ENCODE measurements at places on chromosomes 12 and 14.

- no peak for DNase-seq
Measured at GRCh38 chr12:22672951-22673350, 48.0 kb downstream of the ETNK1 start.

- no peak for DNase-seq
Measured at GRCh38 chr12:93440043-93440835, 1.5 kb downstream of the UBE2N start.

DNA sequence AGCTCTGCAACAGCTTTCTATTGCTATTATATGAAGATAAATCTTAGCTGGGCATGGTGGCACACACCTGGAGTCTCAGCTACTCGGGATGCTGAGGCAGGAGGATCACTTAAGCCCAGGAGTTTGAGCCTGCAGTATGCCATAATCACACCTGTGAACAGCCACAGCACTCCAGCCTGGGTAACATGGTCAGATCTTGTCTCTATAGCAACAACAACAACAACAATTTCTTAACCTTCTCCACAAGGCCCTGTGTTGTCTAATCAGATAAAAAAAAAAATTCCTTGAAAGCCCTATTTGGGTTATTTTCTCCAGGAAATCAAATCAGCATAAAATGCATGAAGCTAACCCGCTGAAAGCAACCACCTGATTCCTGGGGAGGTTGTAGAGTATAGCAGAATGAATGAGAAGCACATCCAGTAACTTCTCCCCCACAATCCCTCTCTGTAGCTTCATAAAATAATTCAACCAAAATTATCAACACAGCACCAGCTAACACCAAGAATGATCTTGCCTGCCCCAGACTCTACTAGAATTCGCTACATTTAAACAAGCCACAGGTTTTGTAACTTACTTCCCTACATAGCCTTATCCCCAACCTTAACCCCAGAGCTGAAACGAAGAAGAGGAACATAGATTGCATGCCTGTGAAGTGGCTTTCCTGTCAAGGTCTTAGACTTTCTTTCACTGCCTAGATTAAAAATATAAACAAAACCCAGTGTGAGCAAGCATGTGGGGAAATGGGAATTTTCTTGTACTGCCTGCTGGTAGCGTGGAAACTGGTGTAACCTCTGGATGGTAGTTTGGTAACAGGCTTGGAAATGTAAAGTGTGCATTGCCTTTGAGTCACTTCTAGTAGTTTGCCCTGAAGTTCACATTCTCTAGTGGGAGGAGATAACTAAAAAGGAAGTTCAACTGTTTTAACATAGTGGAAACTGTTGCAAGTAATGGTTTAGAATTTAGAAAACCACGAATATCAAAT is 6.0 kb upstream of the STK38L start:
- DNase-seq, result no peak

- DNase-seq, result no peak
Measured at GRCh38 chr12:93682846-93683261, 5.7 kb downstream of the CRADD start.

GRCh38 chr12:57343703-57344378 is 87.0 kb downstream of the R3HDM2 start:
- no peak for DNase-seq

DNA sequence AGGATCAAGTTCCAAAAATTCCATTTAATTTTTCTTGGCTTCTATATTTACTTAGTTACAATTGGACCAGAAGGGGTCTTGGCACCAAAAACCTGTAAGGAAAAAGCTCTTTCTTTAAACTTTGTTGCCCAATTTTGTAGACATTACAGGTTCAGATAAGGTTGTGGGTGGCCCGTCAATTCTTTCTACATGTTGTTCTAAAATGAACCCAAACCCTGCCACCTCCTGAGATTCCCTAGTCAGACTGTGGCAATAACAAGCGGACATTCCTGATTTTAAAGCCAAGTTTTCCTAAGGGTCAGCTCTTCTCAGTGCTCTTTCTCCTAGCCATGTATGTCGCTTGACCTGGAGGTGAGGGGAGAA is 45.0 kb upstream of the GSG1 start:
- DNase-seq, result no peak

- DNase-seq, result no peak
Measured at GRCh38 chr14:52248057-52248456, 19.4 kb upstream of the PTGDR start.

GRCh38 chr14:31484754-31485153 is 3.1 kb downstream of the GPR33 start:
- no peak for DNase-seq

GRCh38 chr12:26274441-26275312 is 79.3 kb downstream of the SSPN start:
- no peak for DNase-seq

- no peak for DNase-seq
Measured at GRCh38 chr12:3043406-3043805, 33.8 kb upstream of the TSPAN9 start.

GRCh38 chr12:15534322-15534721 is 212.0 kb downstream of the PTPRO start:
- DNase-seq, result no peak

GRCh38 chr12:68915055-68915454 is 17.9 kb downstream of the CPM start:
- no peak for DNase-seq

- no peak for DNase-seq
Measured at GRCh38 chr14:22506778-22507351, 82.2 kb downstream of the DAD1 start.

- no peak for DNase-seq
Measured at GRCh38 chr12:13851828-13852227, 129.6 kb downstream of the GRIN2B start.

- no peak for DNase-seq
Measured at GRCh38 chr12:26198742-26199141, 3.4 kb downstream of the SSPN start.

- no peak for DNase-seq
Measured at GRCh38 chr14:70555890-70556289, 21.1 kb upstream of the ADAM20 start.

- no peak for DNase-seq
Measured at GRCh38 chr12:51639361-51639760, 48.3 kb downstream of the SCN8A start.

DNA sequence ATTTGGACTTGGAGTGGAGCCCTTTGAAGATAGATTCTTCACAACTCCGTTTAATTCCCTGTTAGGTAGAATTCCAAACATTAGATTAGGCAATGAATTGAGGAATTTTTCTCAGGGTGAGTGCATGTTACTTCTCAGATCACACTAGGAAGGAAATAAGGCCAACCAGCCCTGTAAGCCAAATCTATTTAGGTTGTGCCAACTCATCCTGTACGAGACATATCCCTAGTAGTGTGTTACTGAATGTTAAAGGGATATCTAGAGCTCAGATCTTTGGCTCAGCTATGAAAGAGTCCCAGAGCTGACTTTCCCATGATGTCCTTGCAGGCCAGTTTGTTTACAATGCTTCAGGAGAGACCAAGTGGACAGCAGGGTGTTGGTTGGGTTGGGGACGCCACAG is 45.6 kb downstream of the GPHB5 start:
- no peak for DNase-seq

DNA sequence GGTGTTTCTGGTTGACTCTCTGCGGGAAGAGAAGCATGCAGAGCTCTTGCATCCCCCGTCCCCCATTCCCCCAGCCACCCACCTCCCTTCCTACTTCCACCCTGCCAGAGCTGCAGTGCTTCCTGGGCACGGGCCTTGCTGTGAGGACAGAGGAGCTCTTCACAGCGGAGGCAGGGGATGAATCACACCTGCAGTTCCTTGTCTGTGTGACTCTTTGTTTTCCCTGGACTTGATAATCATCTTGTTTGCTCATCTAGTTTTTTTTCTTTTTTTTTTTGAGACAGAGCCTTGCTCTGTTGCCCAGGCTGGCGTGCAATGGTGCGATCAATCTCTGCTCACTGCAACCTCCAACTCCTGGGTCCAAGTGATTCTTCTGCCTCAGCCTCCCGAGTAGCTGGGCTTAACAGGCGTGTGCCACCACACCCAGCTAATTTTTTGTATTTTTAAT is 27.8 kb downstream of the ANKRD9 start:
- DNase-seq, result no peak

DNA sequence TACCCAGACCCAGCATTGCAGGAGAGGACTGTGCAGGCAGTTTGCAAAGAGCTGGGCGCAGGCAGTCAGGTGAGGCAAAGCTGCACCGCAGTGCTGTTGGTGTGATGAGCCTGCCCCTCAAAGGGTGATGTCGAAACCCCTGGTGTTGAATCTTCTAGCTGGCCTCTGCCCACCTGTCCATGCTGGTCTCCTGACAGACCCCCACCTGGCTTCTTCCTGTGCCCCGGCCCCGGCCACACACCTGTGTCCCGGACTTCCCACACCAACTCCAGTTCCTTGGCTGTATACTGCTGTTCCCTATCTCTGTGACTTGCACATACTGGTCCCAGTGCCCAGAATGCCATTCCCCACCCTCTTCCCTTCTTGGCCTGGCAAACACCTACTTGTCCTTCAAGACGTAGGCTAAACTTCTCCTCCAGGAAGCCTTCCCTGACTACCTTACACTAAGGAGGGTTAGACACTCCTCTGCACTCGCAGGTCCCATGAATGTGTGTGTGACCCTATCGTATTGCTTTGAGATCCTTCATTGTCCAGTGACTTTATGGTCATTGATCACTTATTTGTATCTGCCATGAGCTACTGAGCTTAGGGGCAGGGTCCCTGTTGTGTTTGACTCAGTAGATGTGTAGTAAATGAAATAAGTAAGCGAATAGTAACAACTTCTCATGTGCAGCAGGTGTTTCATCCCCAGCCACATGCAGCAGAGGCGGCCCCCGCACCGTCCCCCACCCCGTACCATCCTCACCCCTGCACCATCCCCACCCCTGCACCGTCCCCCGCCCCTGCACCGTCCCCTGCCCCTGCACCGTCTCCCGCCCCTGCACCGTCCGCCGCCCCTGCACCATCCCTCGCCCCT is 37.4 kb downstream of the ESRRB start:
- no peak for DNase-seq

GRCh38 chr12:96289067-96289466 is 94.9 kb downstream of the ELK3 start:
- no peak for DNase-seq

- no peak for DNase-seq
Measured at GRCh38 chr12:77042833-77043232, 22.5 kb downstream of the E2F7 start.

DNA sequence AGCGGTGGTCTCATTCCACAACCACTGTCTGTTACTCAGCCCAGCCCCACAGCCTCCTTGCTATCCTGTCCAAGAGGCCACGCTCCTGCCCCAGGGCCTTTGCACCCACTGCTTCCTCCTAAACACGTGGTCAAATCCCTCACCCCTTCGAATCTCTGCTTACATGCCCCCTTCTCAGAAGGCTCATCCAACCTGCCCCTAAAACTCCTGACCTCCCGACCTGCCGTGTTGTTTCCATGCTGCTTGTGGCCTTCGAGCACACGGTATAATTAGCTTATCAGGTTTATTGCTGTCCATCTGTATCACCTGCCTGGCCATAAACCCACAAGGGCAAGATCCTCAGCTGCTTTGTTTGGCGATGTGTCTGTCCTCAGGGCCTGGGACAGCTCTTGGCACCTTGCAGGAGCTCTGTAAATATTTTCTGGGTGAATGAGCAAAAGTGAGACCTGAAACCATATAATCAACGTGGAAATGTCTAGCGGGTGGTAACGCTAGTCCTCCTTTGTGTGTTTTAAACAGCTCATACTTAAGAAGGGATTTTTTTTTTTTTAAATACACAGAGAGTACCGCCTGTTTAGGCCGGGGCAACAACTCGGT is 36.0 kb downstream of the SCARB1 start:
- DNase-seq, result no peak

DNA sequence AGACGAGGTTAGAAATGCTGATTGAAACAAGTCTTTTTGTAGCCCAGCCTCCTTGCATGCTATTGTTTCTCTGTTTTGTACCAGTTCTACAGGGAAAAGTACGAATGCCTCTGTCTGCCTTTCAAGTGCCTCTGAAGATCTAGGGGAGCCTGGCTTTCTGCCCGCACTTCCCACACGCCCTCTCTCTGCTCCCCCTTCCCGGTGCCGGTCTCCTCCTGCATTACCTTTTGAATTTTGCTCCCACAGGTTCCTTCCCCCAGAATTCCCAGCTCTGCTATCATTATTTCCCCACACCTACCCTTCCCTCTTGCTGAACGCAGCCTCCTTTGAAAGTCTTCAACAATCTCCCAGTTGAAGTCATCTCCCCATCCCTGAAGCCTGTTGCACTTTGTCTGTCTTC is 689.7 kb downstream of the BCL11B start:
- no peak for DNase-seq

DNA sequence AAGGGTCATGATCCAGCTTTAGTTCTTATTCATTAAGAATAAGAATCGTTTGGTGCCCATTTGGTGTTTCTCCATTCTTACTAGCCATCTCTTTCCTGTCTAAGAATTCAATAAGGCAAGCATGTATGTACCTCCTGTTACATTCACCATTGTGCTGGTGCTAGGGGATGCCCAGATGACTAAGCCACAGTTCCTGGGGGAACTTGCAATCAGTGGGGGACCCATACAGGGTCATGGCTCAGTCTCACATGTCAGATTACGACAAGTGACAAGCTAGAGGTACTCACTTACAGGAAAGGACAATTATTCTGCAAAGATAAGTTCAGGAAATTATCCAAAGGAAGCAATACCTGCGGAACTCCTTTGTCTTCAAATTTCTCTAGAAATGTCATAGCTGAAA is 125.4 kb downstream of the STXBP6 start:
- no peak for DNase-seq

DNA sequence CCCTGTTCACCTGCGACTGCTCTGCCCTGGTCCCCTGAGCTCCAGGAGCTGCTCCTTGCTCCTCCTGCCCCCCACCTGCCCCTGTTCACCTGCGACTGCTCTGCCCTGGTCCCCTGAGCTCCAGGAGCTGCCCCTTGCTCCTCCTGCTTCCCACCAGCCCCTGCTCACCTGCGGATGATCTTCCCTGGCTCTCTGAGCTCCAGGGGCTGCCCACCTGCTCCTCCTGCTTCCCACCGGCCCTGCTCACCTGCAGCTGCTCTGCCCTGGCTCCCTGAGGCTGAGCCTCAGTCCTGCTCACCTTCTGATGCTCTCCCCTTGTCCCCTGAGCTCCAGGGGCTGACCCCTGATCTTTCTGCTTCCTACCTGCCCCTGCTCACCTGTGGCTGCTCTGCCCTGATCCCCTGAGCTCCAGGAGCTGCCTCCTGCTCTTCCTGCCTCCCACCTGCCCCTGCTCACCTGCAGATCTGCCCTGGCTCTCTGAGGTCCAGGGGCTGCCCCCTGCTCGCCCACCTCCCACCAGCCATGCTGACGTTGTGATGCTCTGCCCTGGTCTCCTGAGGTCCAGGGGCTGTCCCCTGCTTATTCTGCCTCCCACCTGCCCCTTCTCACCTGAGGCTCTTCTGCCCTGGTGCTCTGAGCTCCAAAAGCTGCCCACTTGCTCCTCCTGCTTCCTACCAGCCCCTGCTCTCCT is 219.2 kb downstream of the TMEM121 start:
- no peak for DNase-seq

DNA sequence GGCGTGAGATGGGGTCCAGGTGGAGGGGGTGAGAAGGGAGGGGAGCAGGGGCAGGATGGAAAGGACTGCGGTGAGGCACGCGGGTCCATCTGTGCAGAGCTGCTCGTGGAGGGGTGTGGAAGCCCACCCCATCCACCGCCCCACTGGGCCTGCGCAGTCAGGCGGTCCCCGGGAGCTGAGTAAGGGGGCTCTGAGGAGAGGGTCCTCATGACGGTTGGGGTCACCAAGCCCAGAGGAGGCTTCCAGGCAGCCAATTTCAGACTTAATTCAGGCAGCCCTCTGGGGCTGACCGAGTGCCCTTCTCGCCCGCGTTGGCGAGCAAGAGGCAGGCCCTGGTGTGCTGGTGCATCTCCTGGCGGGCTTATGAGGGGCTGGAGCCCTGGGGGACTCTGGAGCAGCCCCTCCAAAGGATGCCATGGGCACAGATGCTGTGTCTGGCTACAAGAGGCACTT is 115.5 kb downstream of the KIF26A start:
- no peak for DNase-seq

GRCh38 chr14:84789012-84789411 is 740.9 kb upstream of the FLRT2 start:
- no peak for DNase-seq
